CD14-positive monocyte (primary cell): ENCODE measurements at places on chromosomes 3 and 15.

- DNase-seq = no peak
- no peak overlapping the region for H3K27ac ChIP-seq
- H3K4me1 ChIP-seq = peaks cover 18% of the 10 kb centered on the region
- H3K27me3 ChIP-seq = no peaks in the 10 kb centered on the region
- no peak overlapping the region for H3K4me3 ChIP-seq
Observed at GRCh38 chr3:177646749-177647148, 449.5 kb upstream of the TBL1XR1 start.

GRCh38 chr3:32414522-32415202 lies 23.0 kb downstream of the CMTM7 start:
- DNase-seq = peak; percentile 62
- peak overlapping the region; percentile 85 for H3K27ac ChIP-seq
- peaks cover 50% of the 10 kb centered on the region for H3K4me1 ChIP-seq
- H3K4me3 ChIP-seq = no peak overlapping the region

DNA sequence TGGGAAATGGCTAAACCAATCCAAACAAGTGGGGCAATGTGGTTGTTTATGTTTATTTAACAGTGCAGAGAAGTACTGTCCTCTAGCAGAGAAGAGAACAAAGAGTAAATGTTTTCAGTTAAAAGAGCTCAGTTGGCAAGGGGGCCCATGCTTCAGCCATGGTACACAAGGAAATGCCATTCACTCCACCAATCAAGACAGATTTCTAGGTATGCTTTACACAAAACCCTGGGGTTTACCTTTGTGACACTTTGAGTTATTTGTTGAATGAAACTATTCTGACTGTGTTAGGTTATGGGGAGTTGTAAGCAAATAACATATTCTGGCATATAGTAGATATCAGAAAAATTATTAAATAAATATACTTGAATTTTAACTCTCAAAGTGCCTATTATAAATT lies 228.5 kb upstream of the MME start:
- no peaks in the 10 kb centered on the region for H3K4me1 ChIP-seq
- no peaks in the 10 kb centered on the region for H3K27me3 ChIP-seq
- H3K27ac ChIP-seq = no peak overlapping the region

DNA sequence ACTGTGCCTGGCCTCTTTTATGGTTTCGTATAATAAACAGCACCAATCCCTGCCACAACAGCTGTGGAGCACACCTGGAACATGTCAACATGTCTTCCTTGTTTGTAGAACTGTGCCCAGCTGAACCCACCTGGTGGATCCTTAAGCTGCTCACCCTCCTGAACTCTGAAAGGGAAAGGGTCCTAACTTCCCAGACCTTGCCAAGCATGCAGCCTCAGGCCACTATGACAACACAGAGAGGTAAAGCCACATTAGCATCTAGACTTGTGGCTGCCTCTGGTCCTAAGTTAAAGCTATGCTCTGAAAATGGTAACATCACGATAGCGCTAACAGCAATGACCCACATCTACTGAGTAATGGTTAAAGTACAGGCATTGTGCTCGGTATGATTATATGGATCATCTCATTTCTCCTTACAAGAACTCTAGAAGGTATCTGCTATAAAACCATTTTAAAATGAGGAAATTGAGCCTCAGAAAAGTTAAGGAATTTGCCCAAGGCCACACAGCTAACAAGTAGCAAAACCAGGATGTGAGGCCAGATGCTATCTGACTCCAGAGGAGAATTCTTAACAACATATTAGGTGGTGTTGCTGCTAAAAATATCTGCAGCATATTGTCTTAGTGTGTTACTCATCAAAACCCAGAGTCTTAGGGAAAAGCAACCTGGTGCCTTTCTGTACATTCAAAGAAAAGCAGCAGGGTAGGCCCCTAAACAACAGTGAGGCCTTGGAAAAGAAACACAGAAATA lies 23.1 kb upstream of the HERC1 start:
- H3K27ac ChIP-seq = no peak overlapping the region
- H3K27me3 ChIP-seq = no peaks in the 10 kb centered on the region
- H3K36me3 ChIP-seq = no peaks in the 10 kb centered on the region
- DNase-seq = no peak
- H3K4me3 ChIP-seq = no peak overlapping the region

- H3K4me1 ChIP-seq = no peaks in the 10 kb centered on the region
- no peak overlapping the region for H3K27ac ChIP-seq
- DNase-seq = no peak
- no peaks in the 10 kb centered on the region for H3K36me3 ChIP-seq
Observed at GRCh38 chr3:197586181-197586580, 30.4 kb upstream of the BDH1 start.

DNA sequence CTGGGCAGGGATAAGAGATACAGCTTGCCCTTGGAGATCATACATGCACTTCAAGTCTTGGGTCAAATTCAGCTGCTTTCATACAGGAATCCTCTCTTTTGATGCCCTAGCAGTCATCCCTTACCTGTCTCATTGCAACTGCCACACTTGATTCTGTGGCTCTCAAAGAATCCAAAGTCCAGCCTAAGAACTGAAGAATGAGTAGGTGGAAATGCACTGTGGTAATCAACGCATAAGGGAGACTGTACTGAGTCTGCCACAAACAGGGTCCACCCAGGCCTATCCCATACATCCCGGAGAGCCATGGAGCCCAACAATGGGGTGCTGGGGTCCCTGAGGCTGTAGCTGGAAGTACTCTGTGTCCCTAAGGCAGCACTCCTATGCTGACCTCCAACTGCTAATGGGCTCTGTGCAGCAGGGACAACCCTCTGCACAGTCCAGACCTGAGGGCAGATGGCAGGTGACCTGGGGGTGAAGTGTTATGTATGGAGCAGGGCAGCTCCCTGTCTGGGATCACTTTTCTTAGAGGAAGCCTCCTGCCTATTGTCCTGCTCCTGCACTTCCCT lies 1.7 kb upstream of the VPS18 start:
- no peak for DNase-seq
- peaks cover 35% of the 10 kb centered on the region for H3K4me1 ChIP-seq
- H3K4me3 ChIP-seq = no peak overlapping the region

DNA sequence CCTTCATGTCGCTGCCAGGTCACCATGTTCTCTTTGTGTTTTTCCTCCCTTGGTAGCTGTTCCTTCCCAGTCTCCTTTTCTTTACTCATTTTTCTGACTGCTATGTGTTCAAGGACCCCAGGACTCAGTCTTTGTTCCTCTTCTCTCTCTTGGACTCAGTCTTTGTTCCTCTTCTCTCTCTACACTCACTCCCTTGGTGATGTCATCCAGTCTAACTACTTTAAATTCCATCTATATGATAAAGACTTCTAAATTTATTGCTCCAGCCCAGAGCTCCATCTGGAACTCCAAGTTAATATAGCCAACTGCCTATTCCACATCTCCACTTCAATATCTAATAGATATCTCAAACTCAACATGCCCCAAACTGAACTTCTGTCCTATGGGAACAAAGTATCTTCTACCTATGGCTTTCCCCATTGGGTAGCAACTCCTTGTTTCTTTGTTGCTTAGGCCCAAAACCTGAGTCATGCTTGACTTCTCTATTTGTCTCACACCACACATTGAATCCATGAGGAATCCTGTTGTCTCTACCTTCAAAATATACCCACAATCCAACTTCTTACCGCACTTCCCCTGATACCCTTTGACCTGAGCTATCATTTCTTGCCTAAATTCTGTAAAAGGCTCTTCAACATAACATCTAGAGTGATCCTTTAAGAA lies 4.9 kb upstream of the DYNC1LI1 start:
- peak overlapping the region; percentile 67 for H3K27ac ChIP-seq
- no peaks in the 10 kb centered on the region for H3K36me3 ChIP-seq
- H3K4me1 ChIP-seq = peaks cover 80% of the 10 kb centered on the region
- no peaks in the 10 kb centered on the region for H3K27me3 ChIP-seq
- H3K4me3 ChIP-seq = no peak overlapping the region

DNA sequence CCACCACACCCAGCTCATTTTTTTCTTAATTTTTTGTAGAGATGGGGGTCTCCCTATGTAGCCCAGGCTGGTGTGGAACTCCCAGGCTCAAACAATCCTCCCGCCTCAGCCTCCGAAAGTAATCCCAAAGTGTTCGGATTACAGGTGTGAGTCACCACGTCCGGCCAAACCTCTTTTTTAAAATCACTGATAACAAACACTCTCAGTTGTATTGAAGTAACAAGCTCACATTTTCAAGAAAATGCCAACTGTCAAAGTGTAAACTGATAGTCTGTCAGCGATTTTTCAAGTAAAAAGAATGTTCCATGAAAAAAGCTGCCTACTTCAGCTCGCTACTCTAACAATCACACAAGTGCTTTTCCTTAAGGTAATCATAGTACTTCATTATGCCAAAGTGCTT lies 33.4 kb downstream of the UBXN7 start:
- peaks cover 29% of the 10 kb centered on the region for H3K36me3 ChIP-seq
- no peak for DNase-seq
- no peaks in the 10 kb centered on the region for H3K27me3 ChIP-seq
- no peaks in the 10 kb centered on the region for H3K4me1 ChIP-seq
